ENCODE measurements at places on chromosomes 6 and 20. TPM values are rescaled to one million over a fixed set of nuclear protein-coding genes. Genes with fewer than 3 reads are reported as not detected.

DNA sequence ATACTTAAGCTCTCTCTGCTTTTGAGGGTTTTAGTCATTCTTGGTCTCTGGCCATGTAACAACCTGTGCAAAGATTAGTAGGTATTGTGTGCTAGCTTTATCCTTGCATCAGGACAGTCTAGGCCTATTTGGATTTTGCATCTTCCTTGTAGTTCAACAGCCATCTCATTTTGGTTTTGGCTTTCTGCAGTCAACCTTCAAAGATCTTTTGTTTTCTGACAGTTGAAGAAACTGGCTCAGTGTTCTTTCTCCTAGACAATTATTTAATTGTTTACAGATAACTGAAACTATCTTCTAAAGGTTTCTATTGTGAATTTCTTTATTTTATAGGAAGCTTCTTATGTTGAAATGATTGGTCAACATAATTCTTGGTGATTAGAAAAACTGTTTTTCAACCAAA, 307.5 kb downstream of the CDKAL1 start:
- peaks cover 33% of the 10 kb centered on the region for H3K4me1 ChIP-seq
- no peak for DNase-seq
- no peak overlapping the region for H3K27ac ChIP-seq
- no peak overlapping the region for H3K4me3 ChIP-seq

DNA sequence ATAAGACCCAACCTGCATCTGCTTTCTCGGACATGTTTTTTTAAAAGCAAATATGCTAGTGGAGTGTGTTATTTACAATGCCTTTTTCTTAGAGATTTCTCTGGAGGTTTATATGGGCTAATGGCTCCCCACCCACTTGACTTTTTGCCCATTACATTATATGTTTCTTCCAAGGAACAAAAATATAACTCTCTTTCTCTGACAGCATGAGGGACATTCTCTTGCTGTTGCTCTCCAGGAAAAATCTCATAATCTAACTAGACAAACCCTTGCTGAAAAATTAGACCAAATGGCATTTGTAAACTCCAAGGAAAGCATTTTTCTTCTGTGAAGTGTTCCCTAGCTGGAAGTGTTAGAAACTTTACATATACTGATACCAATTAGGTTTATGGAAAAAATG, 213.7 kb downstream of the PRL start:
- no peaks in the 10 kb centered on the region for H3K36me3 ChIP-seq
- peaks cover 5% of the 10 kb centered on the region for H3K27me3 ChIP-seq
- peaks cover 3% of the 10 kb centered on the region for H3K4me1 ChIP-seq
- H3K4me3 ChIP-seq: no peak overlapping the region

DNA sequence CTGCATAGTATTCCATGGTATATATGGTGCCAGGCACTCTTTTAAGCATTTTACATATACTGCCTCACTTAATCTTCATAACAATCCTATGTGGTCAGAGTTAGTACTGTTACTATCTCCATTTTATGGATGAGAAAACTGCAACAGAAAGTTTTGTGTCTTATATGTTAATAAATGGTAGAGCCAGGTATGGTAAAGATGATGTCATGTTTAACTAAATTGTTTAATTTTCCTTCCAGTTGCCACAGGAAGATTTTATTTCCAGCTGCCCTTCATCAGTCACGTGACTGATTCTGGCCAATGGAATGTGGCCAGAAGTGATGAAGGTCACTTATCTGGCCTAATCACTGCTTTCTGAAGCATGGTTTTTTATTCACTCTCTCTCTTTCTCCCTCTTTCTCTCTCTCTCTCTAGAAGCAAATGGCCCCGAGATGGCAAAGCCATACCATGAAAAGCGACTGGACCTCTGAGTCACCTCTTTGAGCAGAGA, 75.7 kb upstream of the BTBD3 start:
- no peak for DNase-seq
- H3K27ac ChIP-seq: no peak overlapping the region
- no peaks in the 10 kb centered on the region for H3K36me3 ChIP-seq
- H3K27me3 ChIP-seq: no peaks in the 10 kb centered on the region

- H3K27me3 ChIP-seq: no peaks in the 10 kb centered on the region
- no peaks in the 10 kb centered on the region for H3K36me3 ChIP-seq
- H3K27ac ChIP-seq: no peak overlapping the region
- no peaks in the 10 kb centered on the region for H3K4me1 ChIP-seq
- no peak for DNase-seq
Measured at GRCh38 chr6:101597693-101598092, 204.2 kb downstream of the GRIK2 start.

DNA sequence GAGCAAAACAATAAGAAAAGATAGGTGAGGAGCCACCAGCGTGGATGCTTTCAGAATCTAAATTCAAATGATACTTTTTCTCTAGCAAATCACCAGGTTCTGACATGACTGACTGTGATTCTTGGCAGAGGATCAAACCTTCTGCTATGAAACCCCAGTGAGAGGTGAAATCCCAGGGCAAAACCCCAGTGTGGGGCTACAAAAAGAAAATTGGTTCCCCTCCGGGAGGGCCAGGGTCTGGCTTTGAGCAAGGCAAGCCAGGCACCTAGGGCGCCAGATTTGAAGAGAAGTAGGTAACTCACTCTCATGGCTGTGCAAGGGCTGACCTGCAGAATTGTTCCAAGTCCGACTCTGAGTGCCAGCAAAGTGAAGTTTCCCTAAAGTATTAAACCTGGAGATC, 20.2 kb upstream of the RALGAPA2 start:
- H3K27me3 ChIP-seq: no peaks in the 10 kb centered on the region
- peaks cover 16% of the 10 kb centered on the region for H3K4me1 ChIP-seq

GRCh38 chr6:6379573-6379972, 59.1 kb upstream of the F13A1 start:
- DNase-seq: no peak
- H3K36me3 ChIP-seq: no peaks in the 10 kb centered on the region

DNA sequence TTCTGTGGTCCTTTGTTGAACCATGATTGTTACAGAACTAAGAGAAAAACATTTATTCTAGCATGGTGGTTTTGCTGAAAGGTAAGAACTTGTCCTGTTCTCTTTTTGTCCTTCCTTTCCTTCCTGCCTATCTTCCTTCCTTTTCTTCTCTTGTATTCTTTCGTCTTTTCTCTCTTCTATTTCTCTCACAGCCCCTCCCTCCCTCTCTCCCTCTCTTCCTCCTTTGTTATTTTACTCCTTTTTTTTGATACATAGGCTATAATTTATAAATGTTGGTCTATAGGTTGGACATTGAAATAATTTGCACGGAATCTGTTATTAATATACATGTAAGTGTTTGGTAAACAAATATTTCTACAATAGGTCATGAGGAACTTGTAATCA, 18.6 kb downstream of the ADGRB3 start:
- no peaks in the 10 kb centered on the region for H3K36me3 ChIP-seq
- H3K4me1 ChIP-seq: no peaks in the 10 kb centered on the region
- no peaks in the 10 kb centered on the region for H3K27me3 ChIP-seq
- H3K27ac ChIP-seq: no peak overlapping the region
- no peak for DNase-seq
- H3K4me3 ChIP-seq: no peak overlapping the region

DNA sequence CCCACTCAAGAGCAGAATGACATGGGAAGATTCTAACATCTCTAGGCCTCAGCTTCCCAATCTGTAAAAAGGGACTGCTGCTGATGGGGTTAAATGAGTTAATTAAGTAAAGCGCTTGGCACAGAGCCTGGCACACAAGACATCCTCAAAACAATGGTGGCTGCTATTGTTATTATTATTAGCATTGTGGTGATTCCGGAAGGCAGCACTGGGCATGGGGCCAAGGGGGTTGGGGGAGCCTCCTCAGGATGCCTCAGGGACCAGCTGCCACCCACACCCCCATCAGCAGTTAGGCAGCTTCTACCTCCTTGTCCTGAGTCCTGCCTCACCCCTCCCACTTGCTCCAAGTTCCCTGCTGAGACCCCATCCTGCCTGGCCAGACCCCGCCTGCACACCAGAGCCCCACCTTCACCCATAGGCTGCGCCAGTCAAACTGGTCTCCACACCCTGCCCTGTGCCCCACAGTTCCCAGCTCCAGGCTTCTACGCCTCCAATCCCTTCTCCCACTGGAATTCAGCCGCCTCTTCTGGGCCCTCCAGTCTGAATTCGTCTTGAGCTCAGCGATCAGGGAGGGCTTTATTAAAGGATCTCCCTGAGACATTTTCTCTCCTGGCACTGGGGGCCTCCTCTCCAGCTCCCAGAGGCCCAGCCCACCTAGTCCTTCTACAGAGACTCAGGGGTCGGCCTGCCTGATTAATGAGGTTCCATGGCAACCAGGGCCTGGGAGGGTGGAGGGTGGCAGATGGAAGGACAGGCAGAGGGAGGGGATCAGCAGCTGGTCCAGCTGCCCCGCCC, 1.5 kb downstream of the E2F1 start:
- peak overlapping the region; percentile 91 for H3K4me3 ChIP-seq
- no peak for DNase-seq
- H3K27ac ChIP-seq: peak overlapping the region; percentile 94
- H3K27me3 ChIP-seq: no peaks in the 10 kb centered on the region
- peaks cover 29% of the 10 kb centered on the region for H3K36me3 ChIP-seq
- peaks cover 87% of the 10 kb centered on the region for H3K4me1 ChIP-seq

DNA sequence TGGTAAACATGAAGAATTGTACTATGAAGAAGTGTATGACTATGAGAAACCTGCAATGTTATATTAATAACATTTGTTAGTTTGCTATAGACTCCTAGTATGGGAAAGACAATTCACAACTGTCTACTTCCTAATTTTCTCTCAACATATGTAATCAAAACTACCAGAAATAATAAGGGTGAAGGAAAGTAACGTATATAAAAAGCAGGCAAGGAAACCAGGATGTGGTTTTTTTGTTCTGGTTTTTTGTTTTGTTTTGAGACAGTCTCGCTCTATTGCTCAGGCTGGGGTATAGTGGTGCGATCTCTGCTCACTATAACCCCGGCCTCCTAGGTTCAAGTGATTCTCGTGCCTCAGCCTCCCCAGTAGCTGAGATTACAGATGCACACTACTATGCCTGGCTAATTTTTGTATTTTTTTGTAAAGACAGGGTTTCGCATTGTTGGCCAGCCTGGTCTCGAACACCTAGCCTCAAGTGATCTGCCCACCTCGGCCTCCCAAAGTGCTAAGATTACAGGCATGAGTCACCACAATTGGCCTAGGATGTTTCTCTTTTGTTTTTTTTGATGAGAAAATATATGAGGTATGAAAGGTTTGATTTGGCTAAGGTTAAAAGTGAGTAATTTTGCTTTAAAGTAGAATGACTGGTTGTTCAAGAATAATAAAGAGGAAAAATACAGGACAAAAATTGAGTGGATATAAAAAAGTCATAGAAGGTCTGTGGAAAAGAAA, 83.1 kb downstream of the PTCHD4 start:
- peak overlapping the region; percentile 41 for H3K27ac ChIP-seq
- H3K27me3 ChIP-seq: peaks cover 10% of the 10 kb centered on the region
- no peaks in the 10 kb centered on the region for H3K36me3 ChIP-seq
- H3K4me3 ChIP-seq: no peak overlapping the region
- H3K4me1 ChIP-seq: peaks cover 8% of the 10 kb centered on the region

- H3K4me3 ChIP-seq: no peak overlapping the region
- peaks cover 32% of the 10 kb centered on the region for H3K4me1 ChIP-seq
- H3K27me3 ChIP-seq: no peaks in the 10 kb centered on the region
- H3K27ac ChIP-seq: no peak overlapping the region
Measured at GRCh38 chr6:158037771-158038170, 56.1 kb downstream of the SYNJ2 start.

DNA sequence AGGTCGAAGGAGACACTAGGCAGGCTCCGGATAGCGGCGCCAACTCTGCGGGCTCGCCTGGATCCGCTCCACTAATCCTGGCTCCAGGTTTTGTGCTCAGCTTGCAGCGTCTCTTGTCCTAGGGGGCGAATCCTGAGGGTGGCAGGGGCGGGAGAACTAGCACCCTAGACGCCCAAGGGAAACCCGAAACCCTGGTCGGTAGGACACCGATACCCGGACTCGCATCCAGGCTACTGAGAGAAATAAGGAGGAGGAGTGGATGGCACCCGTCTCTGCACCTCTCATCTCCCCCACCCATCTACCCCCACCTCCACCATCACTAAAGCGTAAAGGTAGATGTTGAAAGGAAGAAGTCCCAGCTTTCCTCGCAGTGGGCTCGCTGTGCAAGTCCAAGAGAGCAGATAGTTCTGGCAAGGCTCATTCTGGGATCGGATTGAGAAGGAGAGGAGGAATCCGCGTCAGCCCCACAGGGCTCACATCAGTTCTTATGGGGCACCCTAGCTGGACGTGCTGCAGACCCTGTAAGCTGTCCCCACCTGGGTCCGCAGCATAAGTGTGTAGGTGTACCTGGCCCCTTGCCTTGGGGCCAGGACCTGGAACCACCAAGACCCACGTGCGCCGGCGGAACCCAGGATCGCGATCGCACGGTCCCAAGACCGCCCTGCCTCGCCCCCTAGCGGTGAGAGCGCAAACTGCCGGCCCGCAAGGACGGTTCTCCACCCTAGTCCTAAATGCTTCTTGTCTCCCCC, 6.9 kb downstream of the SLC32A1 start:
- H3K4me3 ChIP-seq: peak overlapping the region; percentile 34
- H3K36me3 ChIP-seq: peaks cover 4% of the 10 kb centered on the region
- DNase-seq: peak; percentile 69
- peaks cover 91% of the 10 kb centered on the region for H3K27me3 ChIP-seq
- no peak overlapping the region for H3K27ac ChIP-seq

- H3K27me3 ChIP-seq: peaks cover 36% of the 10 kb centered on the region
- H3K4me3 ChIP-seq: no peak overlapping the region
- no peak overlapping the region for H3K27ac ChIP-seq
- no peaks in the 10 kb centered on the region for H3K4me1 ChIP-seq
Measured at GRCh38 chr6:7488494-7488893, 53.0 kb upstream of the DSP start.

GRCh38 chr6:113755449-113756289, 101.5 kb upstream of the MARCKS start:
- DNase-seq: no peak
- H3K4me3 ChIP-seq: no peak overlapping the region
- H3K27me3 ChIP-seq: no peaks in the 10 kb centered on the region

DNA sequence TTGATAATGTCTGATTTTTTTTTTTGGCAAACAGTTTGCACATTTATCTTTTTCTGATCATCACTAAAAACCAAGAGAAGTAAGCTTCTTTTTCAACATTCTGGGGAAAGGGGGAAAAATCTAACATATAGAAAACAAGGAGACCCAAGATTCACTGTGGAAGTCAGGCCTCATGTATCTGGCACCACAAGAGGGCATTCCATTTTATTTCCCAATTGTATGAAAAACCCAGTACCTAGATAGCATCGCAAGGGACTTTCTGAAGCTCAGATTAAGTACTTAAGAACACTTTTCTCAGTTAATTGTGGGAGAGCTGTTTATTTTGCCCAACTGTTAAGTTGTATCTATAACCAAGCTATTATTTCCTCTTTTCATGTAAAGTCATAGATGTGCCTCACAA, 152.9 kb downstream of the KLHL32 start:
- H3K27me3 ChIP-seq: no peaks in the 10 kb centered on the region
- H3K4me1 ChIP-seq: peaks cover 12% of the 10 kb centered on the region
- H3K36me3 ChIP-seq: no peaks in the 10 kb centered on the region
- DNase-seq: no peak
- no peak overlapping the region for H3K27ac ChIP-seq

- no peak overlapping the region for H3K27ac ChIP-seq
- no peak for DNase-seq
- H3K27me3 ChIP-seq: no peaks in the 10 kb centered on the region
- H3K36me3 ChIP-seq: no peaks in the 10 kb centered on the region
- H3K4me1 ChIP-seq: no peaks in the 10 kb centered on the region
Measured at GRCh38 chr6:51129043-51129442, 310.4 kb downstream of the TFAP2B start.

The MED20 gene
- total RNA-seq: 22.7 TPM

The CITED2 gene
- total RNA-seq: 76.7 TPM

The FOXP4 gene
- total RNA-seq: 5.3 TPM

The SLC13A3 gene
- not detected for total RNA-seq

The CST2 gene
- total RNA-seq: not detected

The LRRC1 gene
- total RNA-seq: 3.6 TPM

The SUMO4 gene
- total RNA-seq: 10.2 TPM

The CDC25B gene
- total RNA-seq: 403 TPM

The KCNK15 gene
- not detected for total RNA-seq

The FBXO5 gene
- 80.7 TPM for total RNA-seq

The FAM83C gene
- total RNA-seq: not detected

The MACROD2 gene
- not detected for total RNA-seq

The TULP1 gene
- not detected for total RNA-seq
